ENCODE measurements at places on chromosomes 6 and 20.

GRCh38 chr6:97294451-97294850, 11.4 kb upstream of the MMS22L start:
- no peak for DNase-seq

DNA sequence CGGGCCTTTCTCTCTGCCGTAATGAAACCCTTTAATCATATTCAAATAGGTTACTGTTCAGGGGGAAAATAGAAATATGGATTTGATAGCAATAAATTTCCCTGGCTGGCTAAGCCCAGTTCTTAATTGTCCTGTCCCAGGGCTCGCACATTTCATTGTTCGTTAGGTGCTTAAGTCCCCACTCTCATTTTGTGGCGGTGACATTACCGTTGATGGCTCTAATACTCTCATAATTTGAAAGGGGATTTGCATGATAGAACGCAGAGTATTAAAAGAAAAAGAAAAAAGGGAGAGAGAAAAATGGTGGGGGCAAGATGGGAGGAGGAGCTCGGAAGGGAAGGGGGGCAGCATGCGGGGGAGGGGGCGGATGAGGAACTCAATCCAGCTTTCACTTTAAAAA, 79.1 kb upstream of the FOXP4 start:
- DNase-seq = no peak

DNA sequence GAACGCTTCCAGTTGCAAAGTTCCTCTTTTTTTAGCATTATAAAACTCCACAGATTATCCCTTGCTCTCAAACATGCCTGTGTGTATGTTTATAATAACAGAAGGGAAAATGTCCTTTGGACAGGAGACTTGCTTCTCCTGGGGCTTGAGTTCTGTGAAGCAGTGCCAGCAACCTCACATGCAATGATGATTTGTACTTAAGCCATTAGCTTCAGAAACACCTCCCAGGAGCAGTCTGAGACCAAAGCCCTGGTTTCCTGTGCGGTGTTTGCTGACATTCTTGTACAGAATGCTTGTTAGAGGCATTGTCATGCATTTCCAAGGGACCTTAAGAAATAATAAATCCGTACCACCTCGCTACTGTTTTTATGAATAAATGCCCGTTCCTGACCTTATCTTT, 752.8 kb downstream of the CBLN4 start:
- no peak for DNase-seq

GRCh38 chr6:7267466-7268091, 45.4 kb downstream of the SSR1 start:
- DNase-seq = no peak

All from stimulated activated CD4-positive, alpha-beta T cell treated with anti-CD3 and anti-CD28 coated beads, TNF-alpha, amount 100 ng/mL, for 4 hours (primary cell).